Nephron progenitor cell (in vitro differentiated cells): ENCODE measurements at places on chromosomes 2 and 18.

DNA sequence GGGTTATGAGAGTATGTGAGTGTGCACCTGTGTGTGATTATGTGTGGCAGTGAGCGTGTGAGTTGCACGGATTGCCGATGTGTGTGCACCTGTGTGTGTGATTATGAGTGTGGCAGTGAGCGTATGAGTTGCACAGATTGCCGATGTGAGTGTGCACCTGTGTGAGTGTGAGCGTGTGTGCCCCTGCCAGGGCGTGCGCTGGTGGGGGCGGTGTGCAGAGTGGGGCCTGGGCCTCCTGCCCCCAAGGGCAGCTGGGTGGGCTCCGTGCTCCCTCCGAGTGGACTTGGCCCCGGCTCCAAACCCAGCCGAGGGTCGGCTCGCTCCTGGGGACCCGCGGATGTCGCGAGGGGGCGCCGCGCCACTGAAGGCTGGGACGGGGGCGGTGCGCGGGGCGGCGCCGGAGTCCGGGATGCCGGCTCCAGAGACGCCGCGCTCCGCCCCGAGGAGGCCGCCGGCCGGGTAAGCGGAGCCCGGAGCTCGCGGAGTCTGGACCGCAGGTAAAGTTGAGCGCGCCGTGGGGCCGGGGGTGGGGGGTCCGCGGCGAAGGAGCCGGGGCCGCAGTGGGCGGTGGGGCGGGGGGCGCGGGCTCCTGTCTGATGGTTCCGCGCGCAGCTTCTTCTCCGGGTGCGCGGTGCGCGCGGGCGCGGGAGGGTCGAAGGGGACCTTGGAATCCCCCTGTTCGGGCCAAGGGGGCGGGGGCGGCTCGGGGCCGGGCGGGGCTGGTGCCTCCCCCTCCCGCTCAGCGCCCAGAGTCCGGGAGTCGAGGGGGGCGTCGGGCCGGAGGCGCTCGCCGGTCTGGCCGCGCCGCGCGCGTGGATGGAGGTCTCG, at the start of gene KCNG2:
Gene KCNG2, plus strand, starts transcription at position 421 of the 828 bp plus-strand sequence. CDS start 65,730 bp downstream, outside the sequence.
- DNase-seq = peak; percentile 80

GRCh38 chr2:16281451-16282335, 341.3 kb downstream of the MYCN start:
- peak; percentile 36 for DNase-seq

DNA sequence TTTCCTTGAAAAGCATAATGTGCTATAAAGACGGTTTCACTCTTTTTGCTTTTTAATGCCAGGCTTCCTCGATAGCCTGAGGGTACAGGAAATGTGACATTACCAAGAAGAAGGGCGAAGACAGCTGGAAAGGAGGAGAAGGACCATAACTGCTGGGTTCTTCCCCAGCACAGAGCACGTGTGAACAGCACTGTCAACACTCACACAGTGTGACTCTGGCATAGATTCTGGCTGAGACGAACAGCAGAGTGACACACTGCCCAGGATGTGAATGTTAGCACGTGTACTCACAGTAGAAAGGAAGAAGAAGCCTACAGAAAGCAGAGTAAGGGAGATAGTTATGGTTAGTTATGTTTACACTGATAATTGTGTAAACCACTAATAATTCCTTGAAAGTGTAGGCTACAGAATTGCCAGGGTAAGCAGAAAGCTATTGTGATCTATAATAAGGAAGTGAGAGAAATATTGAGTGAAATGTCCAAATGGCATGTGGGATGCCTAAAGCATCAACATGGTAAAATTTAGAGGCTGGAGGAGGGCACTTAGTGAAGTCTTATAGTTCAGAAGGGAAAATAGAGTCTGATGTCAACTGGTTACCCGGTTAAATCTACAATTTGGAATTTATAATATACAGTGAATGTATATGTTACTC, 198.2 kb downstream of the DLGAP1 start:
- no peak for DNase-seq

DNA sequence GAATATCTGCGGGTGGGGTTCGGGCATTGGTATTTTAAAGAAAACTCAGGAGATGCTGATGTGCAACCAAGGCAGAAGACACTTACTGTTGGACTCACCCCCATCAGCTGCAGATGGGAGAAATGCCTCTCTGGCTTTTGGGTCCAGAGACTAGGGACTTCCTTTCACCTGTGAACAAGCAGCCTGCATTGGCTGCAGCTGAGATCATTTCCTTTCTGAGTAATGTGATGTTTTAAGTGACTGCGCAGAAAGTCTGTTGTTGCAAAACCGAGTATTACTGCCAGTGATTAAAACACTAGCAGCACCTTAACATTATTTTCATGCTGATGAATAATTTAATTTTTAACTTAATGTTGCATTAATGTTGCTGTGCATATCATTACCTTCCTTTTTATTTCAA, 143.0 kb downstream of the TSN start:
- DNase-seq = no peak

DNA sequence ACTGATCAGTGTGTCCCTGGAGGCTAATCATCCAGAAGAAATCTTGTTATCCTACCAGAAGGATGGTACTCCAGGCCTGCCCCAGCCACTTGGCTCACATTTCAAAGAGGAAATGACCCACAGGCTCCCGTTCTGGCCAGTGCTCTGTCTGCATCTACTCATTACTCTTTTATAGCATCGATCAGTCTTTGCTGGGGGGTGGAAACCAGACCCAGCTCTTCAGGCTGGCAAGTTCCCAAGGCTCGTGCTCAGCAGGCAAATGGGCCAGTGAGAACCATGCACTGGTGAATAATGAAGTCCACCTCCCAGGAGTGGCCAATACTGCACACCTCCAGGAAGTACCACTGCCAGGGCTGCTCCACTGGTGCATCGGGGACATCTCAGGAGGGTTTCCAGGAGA, 38.8 kb downstream of the DNER start:
- DNase-seq = peak; percentile 12

GRCh38 chr2:71206271-71206670, 20.6 kb downstream of the PAIP2B start:
- no peak for DNase-seq

GRCh38 chr2:1728821-1729220, 15.5 kb downstream of the PXDN start:
- DNase-seq = peak; percentile 66

GRCh38 chr2:71880846-71881610, 266.6 kb downstream of the CYP26B1 start:
- no peak for DNase-seq

GRCh38 chr2:66698576-66699239, 263.8 kb downstream of the MEIS1 start:
- no peak for DNase-seq
